ENCODE measurements at places on chromosomes 5 and 9. TPM values are rescaled to one million over a fixed set of nuclear protein-coding genes. Genes with fewer than 3 reads are reported as not detected.

- peaks cover 74% of the 10 kb centered on the region for H3K27me3 ChIP-seq
- DNase-seq: no peak
- peaks cover 3% of the 10 kb centered on the region for H3K4me1 ChIP-seq
- H3K4me3 ChIP-seq: no peak overlapping the region
- no peak overlapping the region for H3K27ac ChIP-seq
These were observed 4.4 kb upstream of the BHMT start for GRCh38 chr5:79107020-79107796.

- no peak for DNase-seq
- no peak overlapping the region for H3K4me3 ChIP-seq
- peaks cover 3% of the 10 kb centered on the region for H3K36me3 ChIP-seq
- H3K27me3 ChIP-seq: peaks cover 2% of the 10 kb centered on the region
- H3K4me1 ChIP-seq: peaks cover 6% of the 10 kb centered on the region
These were observed 61.2 kb upstream of the CNOT6 start for GRCh38 chr5:180433032-180433422.

DNA sequence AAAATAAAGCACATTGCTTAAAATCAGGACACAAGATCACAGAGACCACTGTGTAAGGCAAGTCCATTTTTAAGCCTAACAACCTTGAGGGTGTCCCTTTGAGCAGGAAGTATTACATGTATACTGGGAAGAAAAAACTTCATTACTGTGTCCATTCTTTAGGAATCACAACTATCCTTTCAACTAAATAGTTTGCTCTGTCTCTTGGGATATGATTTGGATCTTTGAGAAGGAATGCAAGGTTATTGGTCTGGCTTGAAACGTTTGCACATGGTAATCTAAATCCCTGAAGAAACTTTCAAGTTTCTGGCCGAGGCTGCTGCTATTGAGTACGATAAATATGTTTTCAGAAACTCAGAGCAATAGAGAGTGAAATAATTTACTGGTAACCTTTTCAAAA, 923.0 kb upstream of the SEMA6A start:
- H3K27ac ChIP-seq: no peak overlapping the region
- H3K36me3 ChIP-seq: no peaks in the 10 kb centered on the region

DNA sequence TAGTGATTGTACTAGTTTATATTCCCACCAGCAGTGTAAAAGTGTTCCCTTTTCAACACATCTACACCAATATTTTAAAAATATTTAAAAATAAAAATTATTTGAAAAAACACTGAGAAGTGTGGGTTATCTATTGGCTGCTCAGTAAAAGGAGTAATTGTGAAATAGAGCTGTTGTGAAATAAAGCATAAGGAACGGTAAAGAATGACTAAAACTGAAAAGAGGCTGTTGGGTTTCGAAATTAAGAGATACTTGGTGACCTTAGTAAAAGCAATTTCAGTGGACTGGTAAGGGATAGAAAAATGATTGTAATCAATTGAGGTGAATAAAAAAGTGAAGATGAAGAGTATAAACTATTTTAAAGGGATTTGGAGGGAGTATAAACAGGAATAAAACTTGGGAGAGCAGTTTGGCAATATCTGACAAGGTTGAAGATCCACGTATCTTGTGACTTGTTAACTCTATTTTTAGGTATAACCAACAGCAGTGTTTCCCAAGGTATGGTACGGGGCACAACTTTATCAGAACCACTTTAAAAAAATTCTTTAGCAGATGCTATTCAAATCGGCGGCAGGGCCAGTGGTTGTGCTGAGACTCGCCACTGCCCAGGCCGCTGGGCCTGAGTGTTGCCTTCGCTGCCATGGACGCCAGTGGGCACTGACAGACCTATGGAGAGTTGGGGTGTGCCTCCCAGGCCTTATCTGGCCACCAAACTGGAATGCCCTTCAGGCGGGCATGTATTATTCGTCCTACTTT, 63.3 kb downstream of the TMEM38B start:
- no peaks in the 10 kb centered on the region for H3K27me3 ChIP-seq
- H3K4me3 ChIP-seq: no peak overlapping the region
- no peaks in the 10 kb centered on the region for H3K4me1 ChIP-seq
- peaks cover 42% of the 10 kb centered on the region for H3K36me3 ChIP-seq

- H3K4me1 ChIP-seq: peaks cover 2% of the 10 kb centered on the region
- H3K27me3 ChIP-seq: no peaks in the 10 kb centered on the region
- no peak overlapping the region for H3K4me3 ChIP-seq
- H3K27ac ChIP-seq: no peak overlapping the region
- no peaks in the 10 kb centered on the region for H3K36me3 ChIP-seq
- DNase-seq: no peak
These were observed 15.3 kb upstream of the NINJ1 start for GRCh38 chr9:93149361-93149760.

The WDR41 gene
- 57.5 TPM for total RNA-seq

The MLANA gene
- total RNA-seq: not detected

GRCh38 chr5:160727296-160727997, 124.6 kb downstream of the ATP10B start:
- no peaks in the 10 kb centered on the region for H3K36me3 ChIP-seq
- H3K27ac ChIP-seq: no peak overlapping the region
- DNase-seq: no peak
- no peaks in the 10 kb centered on the region for H3K27me3 ChIP-seq
- H3K4me1 ChIP-seq: peaks cover 12% of the 10 kb centered on the region

The RORB gene
- total RNA-seq: 0.75 TPM

DNA sequence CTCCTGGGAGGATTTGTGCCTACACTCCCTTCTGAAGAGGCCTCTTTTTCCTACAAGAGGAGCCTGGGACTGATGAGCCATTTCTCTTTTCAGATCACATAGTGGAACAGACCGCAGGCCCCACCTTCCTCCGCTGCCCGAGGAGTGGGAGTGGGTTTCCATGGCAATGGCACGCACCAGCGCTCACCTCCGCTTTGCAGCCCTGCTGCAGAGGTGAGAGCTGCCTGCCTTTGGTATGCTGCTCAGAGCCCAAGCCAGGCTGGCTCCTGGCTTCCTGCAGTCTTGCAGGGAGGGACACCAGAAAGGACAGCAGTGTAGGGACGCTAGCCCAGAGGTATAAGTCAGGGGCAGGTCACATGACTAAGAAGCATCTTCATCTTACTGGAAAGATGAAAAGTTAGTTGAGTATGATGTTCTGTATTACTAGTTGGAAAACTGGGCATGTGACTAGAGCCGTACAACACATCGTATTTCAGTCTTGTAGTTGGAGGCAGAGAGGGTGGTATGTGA, 12.4 kb downstream of the PTTG1 start:
- H3K27ac ChIP-seq: no peak overlapping the region
- no peak for DNase-seq
- H3K36me3 ChIP-seq: no peaks in the 10 kb centered on the region
- H3K4me1 ChIP-seq: peaks cover 20% of the 10 kb centered on the region

GRCh38 chr9:116998305-116998704, 311.2 kb downstream of the TRIM32 start:
- H3K4me1 ChIP-seq: peaks cover 7% of the 10 kb centered on the region
- no peak overlapping the region for H3K4me3 ChIP-seq
- H3K27ac ChIP-seq: no peak overlapping the region
- H3K36me3 ChIP-seq: no peaks in the 10 kb centered on the region

DNA sequence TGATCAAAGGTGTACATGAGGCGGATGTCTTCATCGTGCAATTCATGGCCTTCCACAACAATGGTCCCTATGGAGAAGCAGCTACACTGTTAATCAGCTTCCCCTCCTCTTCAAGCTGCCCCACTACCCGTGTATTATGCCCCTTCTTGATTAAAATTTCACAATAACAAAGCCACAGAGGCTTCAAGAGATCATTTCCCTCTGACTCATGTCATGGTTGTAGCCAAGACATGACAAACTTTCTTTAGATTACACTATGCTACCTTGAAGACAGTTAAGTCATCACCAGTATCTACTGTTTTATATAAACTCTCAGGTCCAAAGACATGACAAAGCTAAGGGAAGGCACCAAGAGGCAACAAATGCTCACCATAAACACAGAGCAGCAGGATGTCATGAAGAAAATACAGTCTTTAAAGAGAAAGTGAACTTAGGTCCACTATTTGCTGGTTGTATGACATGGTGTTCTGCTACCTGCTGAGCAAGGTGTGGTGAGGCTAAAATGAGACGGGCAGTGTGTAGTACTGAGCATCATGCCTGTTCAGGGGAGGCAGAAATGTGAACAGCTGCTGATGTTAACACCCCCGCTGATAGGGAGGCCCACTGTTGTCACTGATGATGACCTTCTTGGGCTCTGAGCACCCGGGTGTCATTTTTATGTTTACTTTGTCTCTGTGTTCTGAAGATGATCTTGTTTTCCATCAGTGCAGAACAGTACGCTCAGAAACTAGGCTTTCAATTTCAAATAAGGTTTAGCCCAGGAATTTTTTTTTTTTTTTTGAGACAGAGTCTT, 48.3 kb downstream of the IARS1 start:
- no peaks in the 10 kb centered on the region for H3K27me3 ChIP-seq
- no peak overlapping the region for H3K4me3 ChIP-seq
- no peaks in the 10 kb centered on the region for H3K4me1 ChIP-seq
- peaks cover 11% of the 10 kb centered on the region for H3K36me3 ChIP-seq
- no peak overlapping the region for H3K27ac ChIP-seq

GRCh38 chr5:96227957-96228356, 205.1 kb downstream of the PCSK1 start:
- H3K4me3 ChIP-seq: no peak overlapping the region
- H3K27me3 ChIP-seq: no peaks in the 10 kb centered on the region
- H3K4me1 ChIP-seq: peaks cover 30% of the 10 kb centered on the region

DNA sequence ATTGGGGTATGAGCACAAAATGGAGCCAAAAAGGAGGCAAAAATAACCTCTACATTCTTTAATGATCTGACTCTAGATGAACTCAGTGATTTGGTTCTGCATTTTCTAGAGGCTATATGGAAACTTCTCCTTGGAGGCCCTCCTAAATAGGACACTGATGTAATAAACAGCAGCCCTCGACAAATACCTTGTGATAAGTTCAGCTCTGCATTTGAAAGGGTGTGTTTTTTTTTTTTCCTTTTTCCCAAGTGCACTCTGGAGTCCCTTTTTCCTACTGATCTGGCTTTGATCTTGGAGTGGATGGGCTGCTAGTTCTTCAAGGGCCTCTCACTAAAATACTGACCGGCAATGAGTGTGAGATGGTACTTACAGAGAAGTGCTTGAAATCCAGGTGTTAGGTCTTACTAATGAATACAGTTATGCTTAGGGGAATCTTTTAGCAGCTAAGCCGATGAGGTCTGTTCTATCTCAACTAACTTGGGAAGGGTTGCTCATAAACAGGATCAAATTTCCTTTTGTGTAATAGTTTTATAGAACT, 161.7 kb downstream of the MAST4 start:
- no peak overlapping the region for H3K27ac ChIP-seq
- no peak for DNase-seq
- no peaks in the 10 kb centered on the region for H3K36me3 ChIP-seq
- peaks cover 6% of the 10 kb centered on the region for H3K27me3 ChIP-seq

- peaks cover 36% of the 10 kb centered on the region for H3K4me1 ChIP-seq
- H3K27me3 ChIP-seq: peaks cover 39% of the 10 kb centered on the region
- H3K27ac ChIP-seq: no peak overlapping the region
- no peak for DNase-seq
- peaks cover 3% of the 10 kb centered on the region for H3K36me3 ChIP-seq
These were observed 213.3 kb downstream of the TSSK1B start for GRCh38 chr5:113221294-113222176.

The CARTPT gene
- total RNA-seq: not detected

DNA sequence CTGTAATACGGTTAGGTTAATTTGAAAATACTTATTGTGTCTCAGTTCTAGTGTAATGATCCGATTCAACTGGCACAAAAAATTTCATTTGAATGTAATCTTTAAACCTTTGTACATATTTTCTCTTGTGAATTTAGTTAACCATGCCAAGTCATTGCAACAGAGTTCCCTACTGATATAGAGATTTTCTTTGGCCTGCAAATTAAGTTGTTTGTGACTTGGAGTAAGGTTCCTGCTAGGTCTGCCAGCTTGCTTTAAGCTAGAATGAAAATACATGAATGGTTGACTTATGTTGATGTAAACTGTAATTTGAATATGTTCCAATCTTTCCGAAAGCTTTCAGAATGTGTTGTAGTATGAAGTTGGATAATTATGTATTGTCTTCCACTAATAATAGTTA, 1004.1 kb upstream of the EDIL3 start:
- H3K4me3 ChIP-seq: no peak overlapping the region
- no peak for DNase-seq
- no peaks in the 10 kb centered on the region for H3K27me3 ChIP-seq
- H3K27ac ChIP-seq: no peak overlapping the region
- no peaks in the 10 kb centered on the region for H3K36me3 ChIP-seq

DNA sequence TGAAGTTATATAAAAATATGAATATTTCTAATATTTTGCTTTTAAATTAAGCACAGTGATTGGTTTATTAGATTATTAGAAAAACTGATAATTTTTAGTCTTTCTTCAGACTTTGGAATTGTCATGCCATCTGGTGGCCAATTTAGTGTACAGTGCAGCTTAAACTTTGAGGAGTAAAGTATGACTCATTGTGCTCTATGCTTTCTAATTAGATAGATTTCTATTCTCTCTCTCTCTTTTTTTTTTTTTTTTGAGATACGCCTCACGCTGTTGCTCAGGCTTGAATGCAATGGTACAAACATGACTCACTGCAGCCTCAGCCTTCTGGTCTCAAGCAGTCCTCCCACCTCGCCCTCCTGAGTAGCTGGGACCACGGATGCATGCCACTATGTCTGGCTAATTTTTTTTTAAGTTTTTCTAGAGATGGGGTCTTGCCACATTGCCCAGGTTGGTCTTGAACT, 42.1 kb upstream of the GPR21 start:
- no peak overlapping the region for H3K27ac ChIP-seq
- no peak overlapping the region for H3K4me3 ChIP-seq
- no peaks in the 10 kb centered on the region for H3K4me1 ChIP-seq
- DNase-seq: no peak
- no peaks in the 10 kb centered on the region for H3K27me3 ChIP-seq

Data from neural crest cell (in vitro differentiated cells).